ENCODE measurements at places on chromosomes 6 and 20.

- no peak for DNase-seq
These were observed 136.2 kb upstream of the CCN2 start for GRCh38 chr6:132087391-132087790.

DNA sequence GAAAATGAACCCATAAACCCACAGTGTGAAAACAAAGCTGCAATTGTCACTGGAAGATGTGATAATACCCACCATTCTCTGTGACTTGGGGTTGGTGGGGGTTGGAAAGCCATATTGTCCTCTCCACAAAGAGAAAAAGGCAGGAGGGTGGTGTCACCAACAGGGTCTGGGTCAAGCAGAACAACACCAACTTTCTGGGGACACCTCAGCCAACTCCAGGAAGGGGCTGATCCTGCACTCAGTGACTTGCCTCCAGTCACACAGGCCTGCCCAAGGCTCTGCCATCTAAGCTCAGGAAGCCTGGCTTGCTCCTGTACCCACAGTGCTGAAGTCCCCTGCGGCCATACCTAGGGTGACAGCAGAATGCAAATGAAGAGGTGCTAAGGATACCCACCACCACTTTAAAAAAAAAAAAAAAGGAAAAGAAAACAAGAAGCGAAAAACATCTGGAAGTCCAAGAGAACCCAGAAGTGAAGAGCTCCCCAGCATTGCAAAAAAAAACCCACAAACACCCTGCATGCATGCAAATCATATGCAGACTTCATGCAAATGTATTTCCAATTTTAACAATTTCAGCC lies 110.6 kb downstream of the PREX1 start:
- DNase-seq = no peak

DNA sequence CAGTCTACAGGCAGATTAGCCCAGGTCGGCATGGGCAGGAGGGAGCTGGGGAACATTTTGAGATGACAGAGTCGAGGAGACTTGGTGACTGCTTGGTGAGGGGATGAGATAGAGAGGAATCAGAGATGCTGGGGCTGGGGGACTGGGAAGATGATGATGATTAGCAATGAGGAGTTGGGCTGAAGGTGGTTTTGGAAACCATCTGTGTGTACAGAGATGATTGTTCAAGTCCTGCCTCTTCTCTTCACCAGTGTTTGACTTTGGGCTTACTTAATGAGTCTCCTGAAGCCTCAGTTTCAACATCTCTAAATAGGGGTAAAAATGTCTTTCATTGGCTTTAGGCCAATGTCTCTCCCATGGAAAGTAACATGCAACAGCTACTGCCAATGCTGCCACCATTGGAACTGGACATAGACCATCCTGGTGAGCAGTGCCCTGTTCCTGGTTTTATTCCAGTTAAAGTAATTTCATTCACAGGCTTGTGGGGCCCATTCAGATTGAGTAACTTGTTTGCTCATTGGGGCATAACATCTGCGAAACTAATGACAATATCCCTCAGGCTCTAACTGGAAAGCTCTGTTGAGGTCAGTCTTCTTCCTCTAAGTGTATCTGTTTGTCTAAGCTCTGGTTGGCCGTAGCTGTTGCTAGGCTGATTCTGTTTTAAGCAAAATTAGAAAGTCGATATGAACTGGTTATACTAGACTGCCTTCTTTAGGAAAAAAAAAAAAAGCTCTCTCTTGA lies 99.1 kb downstream of the ARMC2 start:
- DNase-seq = no peak

DNA sequence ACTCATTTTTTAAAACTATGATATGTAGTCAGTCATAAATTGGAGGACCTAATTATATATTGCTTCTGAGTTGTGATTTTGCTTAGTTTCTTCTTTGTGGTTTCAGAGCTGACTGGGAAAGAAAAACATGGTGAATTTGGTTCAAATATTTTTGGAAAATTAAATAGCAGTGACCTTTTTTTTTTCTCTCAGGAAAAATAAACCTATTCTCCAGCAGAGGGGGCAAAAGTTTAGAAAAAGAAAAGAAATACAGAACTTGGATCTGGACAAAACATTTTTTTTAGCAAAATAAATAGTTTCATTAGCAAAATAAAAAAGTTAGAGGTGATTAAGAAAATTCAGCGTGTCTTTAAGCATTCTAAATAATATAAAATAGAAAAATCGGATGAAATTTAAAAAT lies 10.2 kb downstream of the COL10A1 start:
- DNase-seq = no peak

- no peak for DNase-seq
These were observed 159.5 kb upstream of the MAFB start for GRCh38 chr20:40848526-40848925.

GRCh38 chr20:23340524-23340923 lies 10.1 kb upstream of the NXT1 start:
- DNase-seq = no peak

DNA sequence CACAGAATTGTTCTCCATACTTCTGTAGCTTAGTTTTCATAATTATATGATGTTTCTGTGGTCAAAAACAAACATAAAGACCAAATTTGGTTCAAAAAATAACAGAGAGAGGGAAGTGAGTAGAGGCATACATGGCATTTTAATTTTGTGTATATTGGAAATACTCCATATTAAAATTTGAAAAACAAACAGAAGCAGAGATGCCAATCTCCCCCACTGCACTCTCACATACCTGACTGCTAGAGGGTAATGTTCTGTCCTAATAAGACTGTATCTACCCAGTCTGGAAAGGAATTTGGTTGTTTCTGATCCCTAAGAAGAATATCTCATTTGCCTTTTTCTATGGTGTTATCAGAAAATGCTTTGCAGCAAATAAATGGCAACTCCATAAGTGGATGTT lies 959.0 kb upstream of the FLRT3 start:
- DNase-seq = no peak

DNA sequence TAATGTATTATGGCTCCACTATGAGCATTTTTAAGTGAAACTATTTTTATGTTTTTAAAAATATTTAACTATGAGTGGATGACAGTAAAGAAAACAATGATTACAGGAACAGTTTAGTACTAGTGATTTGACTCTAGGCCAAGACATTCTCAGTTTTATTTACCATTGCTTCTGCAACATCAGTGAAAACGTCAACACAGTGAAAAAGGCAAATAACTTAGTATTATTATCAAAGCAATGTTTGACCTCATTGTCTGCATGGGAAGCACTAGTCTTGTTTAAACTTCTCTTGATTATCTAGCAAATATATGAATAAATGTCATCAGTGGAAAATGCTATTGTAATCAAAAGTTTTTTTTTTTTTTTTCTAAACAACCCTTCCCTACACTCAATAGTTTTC lies 165.0 kb downstream of the HTR1B start:
- DNase-seq = no peak

DNA sequence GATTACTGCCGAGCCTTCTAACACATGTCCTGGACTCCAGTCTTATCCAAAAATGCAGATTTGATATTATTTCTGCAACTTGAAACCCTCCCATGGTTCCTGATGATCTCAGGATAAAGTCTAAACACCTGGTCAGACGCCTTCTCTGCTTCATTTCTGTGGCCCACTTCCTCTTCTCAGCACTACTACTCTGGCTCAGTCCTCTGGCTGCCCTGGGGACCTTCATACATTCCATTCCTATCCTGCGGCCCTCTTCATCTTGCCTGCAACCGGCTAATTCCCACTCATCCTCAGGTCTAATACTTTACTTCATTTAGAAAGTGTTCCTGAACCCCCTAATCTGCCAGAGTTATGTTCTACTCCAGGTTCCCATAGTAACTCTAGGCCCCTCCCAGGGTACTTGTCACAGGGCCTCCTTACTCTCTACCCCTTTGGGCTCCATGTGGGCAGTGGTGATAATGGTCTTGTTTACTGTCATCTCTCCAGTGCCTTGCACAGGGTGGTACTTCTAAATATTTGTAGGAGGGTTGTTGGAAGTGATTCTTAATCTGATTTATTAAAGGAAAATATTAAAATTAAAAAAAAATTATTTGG lies 18.9 kb downstream of the MAN1A1 start:
- no peak for DNase-seq

- no peak for DNase-seq
These were observed 24.4 kb downstream of the PTPN1 start for GRCh38 chr20:50534567-50534966.

DNA sequence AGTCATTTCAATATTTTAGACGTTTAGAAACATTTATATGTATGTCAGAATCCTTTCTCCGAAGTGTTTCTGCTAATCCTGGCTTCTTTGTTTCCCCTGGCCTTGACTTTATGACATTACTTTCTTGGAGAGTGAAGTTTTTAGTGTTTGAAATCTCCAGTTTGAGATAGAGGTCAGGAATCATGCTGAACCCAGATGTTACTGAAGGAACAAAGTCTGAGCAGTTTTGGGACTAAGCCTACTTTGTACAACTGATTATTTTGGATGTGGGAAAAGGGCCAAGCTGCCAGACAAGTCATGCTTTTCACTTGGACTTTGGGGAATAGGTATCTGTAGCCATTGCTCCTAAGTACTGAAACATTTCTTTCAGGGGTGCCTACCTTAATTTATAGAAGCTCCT lies 2.3 kb downstream of the RNF144B start:
- DNase-seq = no peak

- no peak for DNase-seq
These were observed 57.9 kb upstream of the AKAP12 start for GRCh38 chr6:151181706-151182363.

DNA sequence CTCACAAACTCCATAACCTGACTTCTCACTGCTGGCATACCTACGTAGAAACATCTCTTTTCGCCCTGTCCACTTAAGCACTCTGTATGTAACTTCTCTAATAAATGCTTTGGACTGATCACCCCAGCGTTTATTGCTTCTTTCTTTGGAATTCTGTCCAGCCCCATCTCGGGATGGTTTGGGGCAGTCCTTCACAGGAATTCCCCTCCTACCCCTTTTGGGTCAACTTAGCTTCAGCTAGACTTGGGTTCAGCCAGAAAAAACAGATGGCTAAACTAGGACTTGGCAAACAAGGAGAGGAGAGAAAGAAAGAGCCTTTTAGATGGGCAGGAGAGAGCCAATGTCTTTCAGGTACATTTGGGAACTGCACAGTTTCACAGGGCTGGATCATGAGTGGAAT lies 3.9 kb upstream of the LTV1 start:
- no peak for DNase-seq

GRCh38 chr20:24658920-24659660 lies 189.7 kb downstream of the SYNDIG1 start:
- no peak for DNase-seq
